ENCODE measurements at places on chromosomes 4 and X.

- no peak for DNase-seq
Measured at GRCh38 chrX:26670521-26670920, 454.6 kb downstream of the MAGEB5 start.

DNA sequence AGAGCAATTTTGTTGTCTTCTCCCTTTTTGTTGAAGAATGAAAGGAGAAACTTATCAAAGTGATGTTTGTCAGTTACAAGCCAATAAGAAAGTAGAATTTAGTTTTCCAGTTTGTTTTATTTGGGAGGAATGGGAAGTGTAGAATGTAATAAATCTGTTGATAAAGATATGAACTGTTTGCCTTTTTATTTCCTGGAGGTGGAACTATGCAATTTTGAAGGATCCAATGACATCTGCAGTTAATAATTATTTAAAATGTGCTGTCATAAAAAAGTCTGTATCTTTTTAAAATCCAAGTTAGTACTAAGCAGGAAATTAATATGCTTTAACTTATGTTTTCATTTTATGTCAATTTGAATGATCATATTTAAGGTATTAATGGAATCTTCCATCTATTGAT is 44.9 kb downstream of the PF4 start:
- DNase-seq, result no peak

DNA sequence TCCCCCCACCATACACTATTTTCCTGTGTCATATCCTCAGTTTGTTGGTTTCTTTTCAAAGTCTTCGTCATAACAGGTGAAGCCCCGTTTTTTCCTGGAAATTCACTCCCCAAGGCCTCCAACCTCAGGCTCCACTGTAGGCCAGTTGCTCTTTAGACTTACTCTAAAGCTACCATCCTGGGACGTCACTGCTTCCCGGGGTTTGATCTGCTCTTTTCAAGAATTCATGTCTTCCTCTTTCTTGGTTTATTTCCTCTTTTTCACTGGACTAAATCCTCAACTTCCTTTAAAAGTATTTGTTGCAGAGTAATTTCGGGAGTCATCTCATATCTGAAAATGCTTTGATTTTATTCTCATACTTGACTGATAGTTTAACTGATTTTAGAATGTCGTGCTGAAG is 6.5 kb upstream of the SERTM2 start:
- no peak for DNase-seq

DNA sequence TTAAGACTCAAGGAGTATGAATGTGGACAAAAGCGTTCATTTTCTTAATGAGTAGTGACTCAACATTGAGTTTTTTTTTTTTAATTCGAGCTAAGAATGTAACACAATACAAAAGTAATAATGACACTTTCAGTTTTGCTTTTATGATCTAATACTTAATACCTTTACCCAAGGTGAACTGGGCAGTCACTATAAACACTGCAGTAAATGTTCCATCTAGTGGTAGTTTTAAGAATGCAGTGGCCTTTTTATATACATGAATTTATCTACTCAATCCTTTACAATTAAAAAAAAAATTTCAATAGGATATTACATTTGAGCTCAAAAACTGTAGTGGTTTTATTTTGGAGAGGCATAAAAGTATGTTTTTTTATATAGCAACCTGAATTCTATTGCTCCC is 33.9 kb downstream of the PDK3 start:
- DNase-seq, result no peak

DNA sequence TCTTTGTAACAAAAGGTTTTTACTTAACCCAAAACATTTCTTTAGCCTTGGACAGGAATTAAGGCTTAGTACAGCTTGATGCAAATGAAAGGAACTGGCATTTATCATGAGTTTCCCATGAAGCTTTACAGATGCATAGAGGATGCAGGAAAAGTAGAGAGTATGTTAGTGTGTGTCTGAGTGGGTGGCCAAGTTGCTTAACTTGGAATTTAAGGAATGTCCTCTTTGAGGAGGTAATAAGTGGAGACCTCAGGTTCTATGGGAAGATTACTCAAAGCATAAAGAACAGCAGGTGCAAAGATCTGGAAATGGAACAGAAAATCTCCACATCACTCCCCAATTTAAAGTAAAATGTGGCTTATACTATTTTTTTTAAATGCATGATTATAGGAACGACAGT is 457.9 kb downstream of the KCNIP4 start:
- no peak for DNase-seq

- no peak for DNase-seq
Measured at GRCh38 chr4:158316264-158316663, 106.0 kb downstream of the TMEM144 start.

- no peak for DNase-seq
Measured at GRCh38 chr4:184668511-184669114, 19.1 kb downstream of the PRIMPOL start.

- no peak for DNase-seq
Measured at GRCh38 chrX:13937370-13938050, 92.2 kb downstream of the GEMIN8 start.

DNA sequence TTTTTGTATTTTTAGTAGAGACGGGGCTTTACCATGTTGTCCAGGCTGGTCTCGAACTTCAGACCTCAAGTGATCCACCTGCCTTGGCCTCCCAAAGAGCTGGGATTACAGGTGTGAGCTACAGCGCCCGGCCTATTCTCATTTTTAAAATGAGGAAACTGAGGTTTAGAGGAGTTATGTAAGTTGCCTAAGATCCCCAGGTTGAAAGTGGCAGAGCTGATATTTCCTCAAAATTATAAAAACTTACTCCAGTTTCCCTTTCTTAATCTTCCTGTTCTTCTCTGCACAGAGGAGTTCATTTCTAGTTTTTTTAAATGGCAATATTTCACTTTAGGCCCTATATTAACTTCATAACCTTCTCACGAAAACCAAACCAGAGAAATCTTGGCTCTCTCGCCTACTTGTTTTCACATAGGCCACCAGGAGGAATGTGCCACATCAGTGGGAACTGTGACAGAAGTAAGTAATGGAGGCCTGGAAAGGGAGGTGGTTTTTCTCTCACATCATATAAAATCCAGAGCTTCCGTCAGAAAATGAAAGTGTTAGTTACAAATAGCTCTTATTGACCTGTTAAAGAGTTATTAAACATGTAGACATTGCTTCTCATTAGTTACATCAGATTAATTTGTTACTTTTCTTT is 16.1 kb upstream of the RS1 start:
- DNase-seq, result no peak

DNA sequence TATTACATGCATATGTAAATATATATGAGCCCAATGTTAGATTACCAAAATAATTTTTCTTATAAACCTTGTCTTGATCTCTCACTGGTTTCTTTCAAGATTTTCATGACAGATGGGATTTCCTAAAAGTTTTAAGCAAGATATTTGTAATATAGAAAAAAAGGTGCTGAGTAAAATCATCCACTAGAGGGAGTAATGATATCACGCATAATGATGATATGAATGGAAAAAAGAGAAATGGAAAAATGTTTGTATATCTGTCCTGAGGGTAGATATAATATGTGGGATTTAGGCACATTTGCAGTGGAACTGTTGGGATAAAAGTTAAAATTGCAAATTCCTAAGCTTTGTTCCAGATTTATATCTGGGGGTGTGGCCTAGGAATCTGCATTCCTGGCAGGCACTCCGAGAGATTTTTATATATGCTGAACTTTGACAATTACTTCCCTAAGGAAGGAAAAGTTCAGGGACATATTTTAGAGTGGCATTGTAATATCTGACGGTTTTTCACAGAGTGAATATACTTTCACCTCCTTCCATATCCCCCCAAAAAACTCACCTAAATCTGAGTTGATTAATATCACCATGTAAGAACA is 60.5 kb downstream of the TMA16 start:
- DNase-seq, result no peak

GRCh38 chr4:40311811-40312346 is 23.3 kb upstream of the CHRNA9 start:
- no peak for DNase-seq

- DNase-seq, result no peak
Measured at GRCh38 chr4:139763672-139764071, 98.1 kb downstream of the MGST2 start.

DNA sequence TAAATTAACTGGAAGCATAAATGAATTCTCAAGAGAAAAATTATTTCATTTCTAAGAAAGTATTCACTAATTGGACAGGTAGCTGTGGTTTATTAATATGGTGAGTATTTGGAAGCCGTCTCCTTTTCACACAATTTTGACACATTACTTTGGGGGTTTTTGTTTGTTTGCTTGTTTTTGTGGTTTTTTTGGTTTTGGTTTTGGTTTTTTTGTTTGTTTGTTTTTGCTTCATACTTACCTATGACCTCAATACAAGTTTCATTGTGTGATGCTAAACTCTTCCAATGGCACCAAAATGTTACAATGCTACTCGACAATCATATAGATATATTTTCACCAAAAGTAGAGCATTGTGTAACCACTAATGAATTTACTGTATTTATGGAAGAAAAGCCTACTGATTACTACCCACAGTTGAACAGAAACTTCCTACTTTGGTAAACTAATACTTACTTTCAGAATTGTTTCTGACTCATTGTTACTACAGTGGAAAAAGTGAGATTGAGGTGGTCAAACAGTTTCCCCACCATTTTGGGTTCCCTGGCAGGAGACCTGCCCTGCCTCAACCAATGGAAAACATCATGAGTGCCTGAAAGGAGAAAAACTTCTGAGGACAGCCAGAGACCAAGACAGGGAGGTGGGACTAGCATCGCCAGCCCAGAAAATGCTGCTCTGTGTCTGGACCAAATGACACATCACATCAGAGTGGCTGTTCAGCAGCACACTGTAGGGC is 443.1 kb downstream of the HNRNPD start:
- DNase-seq, result no peak

GRCh38 chr4:98639108-98639507 is 19.3 kb downstream of the TSPAN5 start:
- no peak for DNase-seq

DNA sequence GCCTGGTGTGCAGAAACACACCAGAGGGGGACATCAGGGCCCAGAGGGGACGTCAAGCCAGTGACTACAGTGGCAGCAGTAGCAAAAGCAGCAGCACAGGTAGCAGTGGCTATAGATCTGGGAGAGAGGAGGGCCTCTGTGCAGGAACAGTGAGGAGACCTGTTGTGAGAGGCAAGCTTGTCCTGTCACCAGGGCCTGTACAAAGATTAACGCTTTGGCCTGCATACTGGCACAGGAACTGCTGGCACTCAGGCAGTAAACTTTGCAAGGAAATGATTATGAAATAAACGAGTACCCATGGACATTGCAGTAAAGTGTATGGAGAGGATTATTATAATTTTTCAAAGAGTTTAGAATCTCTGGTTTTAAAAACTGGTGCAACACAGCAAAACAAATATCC is 5.5 kb upstream of the PHF8 start:
- no peak for DNase-seq

DNA sequence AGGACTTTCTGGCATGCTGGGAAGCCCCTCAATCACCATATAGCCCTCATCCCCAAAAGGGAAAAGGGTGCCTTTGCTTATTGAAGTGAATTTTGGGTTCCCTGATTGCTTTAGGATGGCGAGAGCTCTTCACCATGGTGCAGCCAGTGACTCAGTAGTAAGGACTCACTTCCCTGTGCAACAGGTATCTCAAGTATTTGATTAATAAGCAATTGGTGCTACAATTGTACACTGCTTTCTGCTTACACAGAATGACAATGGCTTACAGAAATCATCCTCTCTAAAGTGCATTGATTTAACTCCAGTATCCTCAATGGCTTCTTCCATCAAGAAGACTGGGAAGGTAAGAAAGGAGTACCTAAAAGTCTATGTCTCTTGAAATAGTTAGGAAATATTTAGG is 143.7 kb upstream of the SMIM10 start:
- DNase-seq, result no peak

DNA sequence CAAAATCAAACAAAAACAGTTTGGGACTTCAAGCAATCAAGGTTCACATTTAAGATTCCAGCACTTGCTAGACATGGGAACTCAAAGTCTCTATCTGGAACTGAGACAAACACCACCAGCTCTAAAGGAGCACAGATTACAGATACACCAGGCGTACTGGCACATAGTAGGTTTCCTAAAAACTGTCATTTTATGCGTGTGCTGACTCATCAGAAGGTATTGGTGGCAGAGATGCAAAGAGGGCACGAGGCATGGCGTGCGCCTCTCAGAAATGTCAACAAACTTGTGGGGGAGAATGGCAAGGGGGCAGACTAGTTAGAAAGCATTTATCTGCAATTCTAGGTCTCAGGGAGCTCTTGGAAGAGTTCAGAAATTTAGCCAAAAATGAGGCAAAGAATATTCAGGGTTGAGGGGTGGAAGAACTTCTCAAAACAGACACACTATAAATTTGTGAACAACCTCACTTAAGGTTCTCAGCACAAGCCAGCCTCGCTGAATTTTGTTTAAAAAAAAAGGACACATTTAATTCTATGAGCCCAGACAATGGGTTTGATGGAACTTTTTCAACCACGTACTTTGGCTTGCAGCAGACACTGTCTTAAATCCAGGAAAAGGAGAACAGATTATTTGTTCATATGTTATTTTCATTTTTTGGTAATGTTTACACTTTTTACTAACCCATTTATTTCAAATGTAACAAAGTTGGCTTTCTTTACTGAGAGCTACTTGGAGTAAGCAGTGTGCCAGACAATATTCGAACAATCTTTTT is 100.0 kb downstream of the SHISA3 start:
- DNase-seq, result no peak

- DNase-seq, result no peak
Measured at GRCh38 chr4:114649908-114650307, 51.3 kb downstream of the UGT8 start.

DNA sequence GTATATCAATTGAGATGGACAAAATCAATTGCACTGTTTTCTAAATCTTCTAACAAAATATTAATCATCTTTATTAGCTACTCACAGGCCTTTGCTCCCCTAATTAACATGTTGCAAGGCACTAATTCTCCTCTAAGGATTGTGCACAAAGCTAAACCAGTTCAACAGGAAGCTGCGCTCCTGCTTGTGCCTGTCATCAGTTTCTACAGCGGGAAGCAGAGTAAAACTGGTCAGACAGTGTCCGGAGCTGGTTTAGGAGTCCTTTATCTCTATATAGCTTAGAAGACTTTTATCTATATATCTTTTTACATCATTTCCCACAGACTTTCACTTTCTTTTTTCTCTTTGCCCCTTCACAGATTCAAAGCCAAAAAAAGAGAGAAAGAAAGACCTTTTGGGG is 79.1 kb downstream of the ELOVL6 start:
- DNase-seq, result no peak

DNA sequence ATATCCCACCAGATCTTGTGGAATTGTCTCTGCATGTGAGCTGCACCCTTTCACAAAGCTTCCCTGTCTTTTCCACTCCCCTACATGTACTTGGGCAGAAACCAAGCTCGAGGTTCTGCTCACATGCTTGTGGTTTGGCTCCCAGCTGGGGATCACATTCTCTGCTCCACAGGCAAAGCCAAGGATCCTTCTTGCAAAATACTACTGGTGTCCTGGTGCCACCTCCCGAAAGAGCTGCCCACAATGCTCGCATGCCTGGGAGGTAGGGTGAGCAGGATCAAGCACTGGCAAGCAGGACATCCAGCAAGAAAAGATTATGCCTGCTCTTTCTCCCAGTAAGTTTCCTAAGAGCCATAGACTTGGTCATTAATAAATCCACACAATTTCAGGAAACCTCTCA is 45.1 kb upstream of the PPARGC1A start:
- no peak for DNase-seq

Measured in nephron progenitor cell (in vitro differentiated cells).